Stimulated activated CD8-positive, alpha-beta memory T cell treated with anti-CD3 and anti-CD28 coated beads, Interleukin-15, amount 100 ng/mL, for 48 hours (primary cell): ENCODE measurements at places on chromosomes 3 and 15.
A peak's percentile ranks its signal among the peaks of the same experiment; 100 is the strongest.

GRCh38 chr3:160368804-160369203 lies 30.2 kb downstream of the IFT80 start:
- DNase-seq, result no peak

- no peak for DNase-seq
Measured at GRCh38 chr3:85631070-85631469, 672.3 kb downstream of the CADM2 start.

DNA sequence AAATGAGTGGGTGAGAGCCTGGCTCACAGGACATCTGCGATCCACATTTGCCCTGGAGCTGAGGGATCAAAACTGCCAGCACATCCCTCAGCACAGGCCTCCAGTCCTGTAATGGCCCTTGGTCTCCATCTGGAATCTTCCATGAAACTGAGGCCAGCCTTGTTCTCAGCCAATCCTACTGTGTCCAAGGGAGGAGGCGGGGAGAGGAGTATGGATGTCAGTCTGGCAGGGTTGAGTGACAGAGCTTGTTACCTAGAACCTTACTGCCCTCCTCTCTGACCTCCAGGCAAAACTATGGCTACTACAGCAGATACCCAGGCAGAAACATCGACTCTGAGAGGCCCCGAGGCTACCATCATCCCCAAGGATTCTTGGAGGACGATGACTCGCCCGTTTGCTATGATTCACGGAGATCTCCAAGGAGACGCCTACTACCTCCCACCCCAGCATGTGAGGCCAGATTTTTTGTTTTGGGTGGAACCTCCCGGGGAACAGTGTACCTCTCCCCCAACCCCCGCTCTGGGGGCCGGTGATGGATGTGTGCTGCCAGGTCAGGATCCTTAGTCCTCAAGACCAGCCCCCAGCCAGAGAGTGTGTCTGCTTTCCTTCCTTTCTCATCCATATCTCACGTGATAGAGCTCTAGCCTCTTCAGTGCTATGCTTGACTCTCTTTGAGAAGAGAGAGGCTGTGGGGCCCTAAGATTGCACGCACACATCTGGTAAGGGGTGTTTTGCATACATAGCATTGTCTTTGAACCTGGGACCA lies 41.3 kb downstream of the CHDH start:
- no peak for DNase-seq

GRCh38 chr3:195068084-195069080 lies 202.6 kb downstream of the XXYLT1 start:
- DNase-seq, result no peak

DNA sequence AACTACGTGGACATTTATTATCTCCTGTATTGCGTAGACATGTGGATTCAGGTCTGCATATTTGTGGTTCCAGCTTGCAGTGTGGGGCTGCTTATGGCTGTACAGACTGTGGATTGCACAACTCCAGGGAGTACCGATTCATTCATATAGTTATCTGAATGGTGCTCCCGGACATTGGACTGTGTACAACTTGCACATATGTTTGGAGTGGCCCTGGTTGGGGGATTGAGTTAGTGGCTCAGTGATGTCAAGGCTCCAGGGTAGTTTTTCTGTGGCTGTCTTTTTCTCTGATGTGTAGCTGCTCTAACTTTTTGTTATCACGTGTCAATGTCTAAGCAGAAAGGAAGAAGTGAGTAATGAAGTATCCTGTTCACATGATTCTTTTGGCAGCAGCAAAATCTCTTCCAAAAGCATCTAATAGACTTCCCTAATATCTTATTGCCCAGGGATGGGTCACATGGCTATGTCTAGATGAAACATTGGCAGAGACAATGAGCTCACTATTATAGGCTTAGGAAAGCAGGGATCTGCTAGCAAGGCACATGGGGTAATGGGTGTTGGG lies 15.8 kb downstream of the ST3GAL6 start:
- no peak for DNase-seq

DNA sequence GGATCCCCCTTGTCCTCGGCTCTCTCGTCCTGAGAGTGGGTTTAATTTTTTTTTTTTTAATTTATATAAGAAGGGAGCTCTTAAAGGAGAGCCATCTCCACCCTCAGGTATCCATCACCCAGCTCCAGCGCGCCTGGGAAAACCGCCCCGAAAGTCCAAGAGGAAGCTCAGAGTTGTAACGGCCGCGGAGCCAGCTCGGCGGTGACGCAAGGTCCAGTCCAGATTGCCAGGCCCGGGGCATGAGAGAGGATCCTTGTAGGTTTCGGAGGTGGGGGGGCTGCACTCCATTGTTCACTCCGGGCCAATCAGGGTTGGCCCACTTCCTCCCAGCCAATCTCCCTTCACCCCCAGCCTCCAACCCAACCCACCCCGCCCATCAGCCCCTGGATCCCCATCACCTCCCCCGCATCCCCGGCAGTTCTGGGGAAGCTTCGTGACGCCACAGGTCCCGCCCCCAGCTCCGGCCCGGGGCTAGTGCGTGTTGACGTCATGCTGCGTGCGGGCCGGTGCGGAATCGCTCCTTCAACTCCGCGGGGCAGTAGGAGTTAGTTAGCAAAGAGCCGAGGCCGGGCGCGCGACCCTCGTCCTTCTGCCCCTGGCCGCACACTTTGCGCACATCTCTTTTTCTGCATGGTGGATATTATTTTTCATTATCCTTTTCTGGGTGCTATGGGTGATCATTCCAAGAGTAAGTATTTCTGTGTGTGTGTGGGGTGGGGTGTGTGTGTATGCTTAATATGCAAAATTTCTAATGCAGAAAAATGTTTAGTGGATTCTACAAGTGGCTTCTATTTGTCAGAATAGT lies at the start of gene ISL2:
ISL2 (plus strand) TSS at position 520 of the 805 bp plus-strand sequence; CDS start at position 631, 111 bp downstream.
- peak; percentile 81 for DNase-seq
